ENCODE measurements at places on chromosomes 5 and 9.
A peak's percentile ranks its signal among the peaks of the same experiment; 100 is the strongest.

DNA sequence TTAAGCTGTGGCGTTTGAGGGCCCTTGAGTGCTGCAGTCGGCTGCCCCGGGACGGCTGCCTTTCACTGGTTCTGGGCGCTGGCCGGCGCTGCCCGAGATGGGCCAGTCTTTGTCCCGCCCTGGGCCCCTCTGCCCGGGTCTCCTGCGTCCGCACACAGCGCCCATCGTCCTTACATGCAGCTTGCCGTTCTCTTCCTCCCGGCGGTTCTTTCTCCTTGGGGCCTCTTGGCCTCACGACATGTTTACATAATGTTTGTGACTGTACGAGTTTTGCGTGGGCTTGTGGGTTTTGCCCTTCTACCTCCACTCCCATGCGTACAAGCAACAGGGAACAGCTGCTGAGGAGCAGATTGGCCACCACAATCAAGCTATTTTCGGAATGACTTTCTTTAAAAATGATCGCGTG lies 618 bp downstream of the TNPO1 start:
- peak; percentile 18 for DNase-seq

DNA sequence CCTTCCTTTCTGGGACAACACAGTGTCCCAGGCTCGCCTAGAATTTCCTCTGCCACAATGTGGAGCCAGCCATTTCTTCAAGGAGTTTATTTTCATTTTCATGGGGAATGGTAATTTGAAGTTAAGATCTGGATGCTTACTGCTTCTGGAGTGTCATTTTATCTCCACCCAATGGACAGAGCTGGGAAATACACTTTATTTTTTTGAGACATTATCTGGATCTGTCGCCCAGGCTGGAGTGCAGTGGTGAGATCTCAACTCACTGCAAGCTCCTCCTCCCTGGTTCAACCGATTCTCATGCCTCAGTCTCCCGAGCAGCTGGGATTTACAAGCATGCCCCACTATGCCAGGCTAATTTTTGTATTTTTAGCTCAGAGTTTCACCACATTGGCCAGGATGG lies 12.7 kb upstream of the THG1L start:
- peak; percentile 60 for DNase-seq

DNA sequence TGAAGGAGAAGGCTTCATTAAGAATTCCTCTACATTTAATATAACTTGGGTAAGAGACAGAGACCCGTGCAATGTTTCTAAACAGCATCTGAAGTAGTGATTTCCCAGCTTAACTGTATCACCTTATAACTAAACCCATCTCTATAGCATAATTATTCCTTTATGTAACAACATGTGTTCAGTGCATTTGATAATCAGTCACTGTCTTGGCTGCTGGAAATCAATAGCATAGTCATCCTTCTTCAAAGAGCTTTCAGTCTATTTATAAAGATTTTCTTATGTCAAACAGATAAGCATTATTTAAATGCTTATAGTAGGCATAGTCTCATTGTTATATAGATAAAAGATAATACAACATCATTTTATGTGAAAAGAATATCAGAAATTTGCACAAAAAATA lies 80.1 kb upstream of the TYRP1 start:
- no peak for DNase-seq

DNA sequence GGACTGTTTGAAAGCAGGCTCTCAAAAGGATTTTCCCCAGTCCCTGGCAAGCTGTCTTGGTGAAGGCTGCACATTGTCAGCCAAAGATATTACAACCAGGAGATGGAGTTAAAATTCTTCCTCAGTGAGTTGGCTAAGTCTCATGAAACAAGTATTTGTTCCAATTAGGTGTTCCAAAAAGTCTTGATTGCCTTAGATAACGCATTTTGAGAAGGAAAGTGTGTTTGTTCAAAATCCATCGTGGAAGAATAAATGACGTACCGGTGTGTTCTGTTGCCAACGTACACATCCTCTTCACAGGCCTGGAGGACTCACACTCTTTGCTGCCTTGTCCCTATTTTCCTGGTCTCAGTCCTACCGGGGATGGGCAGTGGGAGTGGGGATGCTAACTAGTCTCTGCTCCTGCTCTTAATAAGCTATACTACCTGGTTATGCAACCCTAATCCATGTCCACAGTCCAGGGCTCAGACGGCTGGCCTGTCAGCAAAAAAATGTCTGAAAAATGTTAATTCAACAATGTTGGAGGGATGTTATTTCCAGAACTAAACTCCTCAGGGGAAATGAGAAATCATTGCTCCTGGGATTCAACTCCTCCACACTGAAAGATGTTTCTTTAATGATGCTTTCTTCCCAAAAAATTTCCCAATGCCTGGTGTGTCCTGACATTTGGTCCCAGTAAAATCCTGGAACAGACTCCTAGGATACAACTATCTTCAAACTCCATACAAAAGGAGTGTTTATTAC lies 175.3 kb upstream of the KLF9 start:
- DNase-seq = peak; percentile 66

DNA sequence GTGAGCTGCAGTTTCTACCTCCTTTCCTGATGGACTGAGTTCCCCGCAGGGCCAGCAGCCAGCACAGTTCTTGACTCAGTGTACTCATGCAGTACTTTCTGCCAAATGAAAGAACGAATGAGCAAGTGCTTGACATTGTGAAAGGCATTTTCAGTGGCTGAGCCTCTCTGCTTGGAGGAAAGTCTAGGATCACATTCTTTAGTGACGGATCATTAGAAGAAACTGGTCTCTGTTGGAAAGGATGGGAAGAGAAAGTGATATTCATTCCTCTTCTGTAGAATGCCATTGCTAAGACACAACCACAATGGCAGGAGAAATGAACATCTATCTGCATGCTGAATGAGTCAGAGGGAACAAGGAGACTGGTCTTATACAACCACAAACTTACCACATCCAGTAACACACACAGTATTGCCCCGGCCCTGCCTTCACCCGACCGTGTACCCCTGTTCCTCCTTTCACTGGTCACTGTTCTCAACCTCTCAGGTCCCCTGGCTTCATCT lies 206.9 kb downstream of the CRB2 start:
- DNase-seq = peak; percentile 54

GRCh38 chr5:123099514-123100151 lies 10.6 kb downstream of the PRDM6 start:
- DNase-seq = no peak

GRCh38 chr5:143471041-143471509 lies 67.6 kb upstream of the NR3C1 start:
- DNase-seq = no peak

DNA sequence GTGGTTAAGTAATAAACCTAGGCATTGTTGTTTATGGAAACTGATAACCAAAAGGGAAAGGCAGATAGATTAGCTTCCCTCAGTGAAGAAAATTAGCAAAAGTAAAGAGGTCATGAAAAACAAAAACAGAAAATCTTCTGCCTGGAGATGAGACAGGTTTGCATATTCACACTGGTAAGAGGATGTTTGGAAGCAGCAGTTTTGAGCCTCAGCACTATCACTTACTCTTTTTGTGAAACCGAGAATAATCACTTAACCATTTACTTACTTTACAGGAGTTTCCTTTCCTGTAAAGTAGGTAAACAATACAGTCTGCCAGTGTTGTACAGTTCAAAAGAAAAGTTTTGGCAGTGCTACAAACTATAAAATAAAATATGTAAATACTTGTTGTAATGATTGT lies 35.5 kb upstream of the EMB start:
- DNase-seq = no peak

DNA sequence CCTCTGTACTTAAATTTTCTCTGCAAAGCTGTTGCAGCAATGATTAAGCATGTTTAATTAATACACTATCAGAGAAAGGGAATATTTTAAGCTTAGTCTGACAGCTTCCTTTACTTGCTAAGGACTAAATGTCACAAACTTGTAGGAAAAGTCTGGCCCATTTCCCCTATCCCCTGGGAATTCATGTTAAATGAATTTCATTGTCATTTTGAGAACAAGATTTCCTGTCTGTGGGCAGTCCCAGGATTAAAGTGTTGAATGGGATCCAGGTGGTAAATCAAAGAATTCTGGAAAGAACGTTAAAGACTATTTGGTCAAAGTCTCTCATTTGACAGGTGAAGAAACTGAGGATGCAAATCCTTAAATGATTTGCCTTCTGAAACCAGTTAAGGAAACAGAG lies 214.8 kb downstream of the MPDZ start:
- no peak for DNase-seq

GRCh38 chr5:581266-581665 lies 30.9 kb upstream of the CEP72 start:
- no peak for DNase-seq

DNA sequence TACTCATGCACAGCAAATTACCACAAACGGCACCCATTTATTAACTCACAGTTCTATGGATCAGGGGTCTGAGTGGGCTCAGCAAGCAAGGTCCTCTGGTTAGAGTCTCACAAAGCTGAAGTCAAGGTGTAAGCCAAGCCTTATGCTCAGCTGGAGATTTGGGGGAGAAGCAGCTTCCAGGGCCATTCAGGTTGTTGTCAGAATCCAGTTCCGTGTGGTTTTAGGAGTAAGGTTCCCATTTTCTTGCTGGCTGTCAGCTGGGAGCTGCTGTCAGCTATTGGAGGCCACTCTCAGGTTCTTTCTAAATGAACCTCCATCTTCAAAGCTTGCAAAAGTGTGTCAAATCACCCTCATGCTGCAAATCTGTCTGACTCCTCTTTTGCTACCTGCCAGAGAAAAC lies 17.7 kb downstream of the FCN2 start:
- DNase-seq = no peak

GRCh38 chr9:33453999-33454660 lies 6.7 kb upstream of the AQP3 start:
- DNase-seq = no peak

DNA sequence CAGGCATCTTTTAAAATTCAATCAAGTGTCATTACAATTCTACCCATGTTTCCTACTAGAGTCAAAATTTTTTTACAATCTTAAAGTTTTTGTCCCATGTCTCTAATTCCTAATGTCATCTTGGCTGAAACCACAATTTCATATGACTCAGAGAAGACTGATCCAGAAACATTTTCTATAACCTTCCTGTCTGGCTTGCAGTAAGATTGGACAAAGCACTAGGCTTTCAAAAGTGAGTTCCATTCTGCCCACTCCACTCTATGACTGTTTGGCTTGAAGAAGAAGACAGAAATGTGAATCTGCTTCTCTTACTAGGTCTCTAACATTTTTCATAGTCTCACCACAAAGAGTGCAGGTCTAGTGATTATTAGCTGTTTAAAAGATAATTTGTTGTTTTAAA lies 88.8 kb downstream of the NR3C1 start:
- peak; percentile 17 for DNase-seq

DNA sequence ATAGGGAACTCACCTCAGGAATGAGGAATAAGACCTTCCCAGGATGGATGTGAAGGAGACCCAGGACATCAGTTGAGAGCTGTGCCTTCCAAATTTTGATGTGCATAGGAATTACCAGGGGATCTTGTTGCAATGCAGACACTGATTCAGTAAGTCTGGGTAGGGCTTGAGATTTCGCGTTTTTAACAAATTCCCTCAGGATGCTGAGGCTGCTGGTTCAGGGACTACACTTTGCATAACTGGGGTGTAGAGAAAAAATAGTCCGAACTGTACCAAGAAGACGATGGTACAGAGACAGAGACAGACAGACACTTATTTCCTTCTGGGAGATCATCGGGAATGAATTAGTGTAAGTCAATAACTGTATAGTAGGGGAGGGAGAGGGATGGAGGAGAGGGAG lies 82.3 kb upstream of the FREM1 start:
- no peak for DNase-seq

DNA sequence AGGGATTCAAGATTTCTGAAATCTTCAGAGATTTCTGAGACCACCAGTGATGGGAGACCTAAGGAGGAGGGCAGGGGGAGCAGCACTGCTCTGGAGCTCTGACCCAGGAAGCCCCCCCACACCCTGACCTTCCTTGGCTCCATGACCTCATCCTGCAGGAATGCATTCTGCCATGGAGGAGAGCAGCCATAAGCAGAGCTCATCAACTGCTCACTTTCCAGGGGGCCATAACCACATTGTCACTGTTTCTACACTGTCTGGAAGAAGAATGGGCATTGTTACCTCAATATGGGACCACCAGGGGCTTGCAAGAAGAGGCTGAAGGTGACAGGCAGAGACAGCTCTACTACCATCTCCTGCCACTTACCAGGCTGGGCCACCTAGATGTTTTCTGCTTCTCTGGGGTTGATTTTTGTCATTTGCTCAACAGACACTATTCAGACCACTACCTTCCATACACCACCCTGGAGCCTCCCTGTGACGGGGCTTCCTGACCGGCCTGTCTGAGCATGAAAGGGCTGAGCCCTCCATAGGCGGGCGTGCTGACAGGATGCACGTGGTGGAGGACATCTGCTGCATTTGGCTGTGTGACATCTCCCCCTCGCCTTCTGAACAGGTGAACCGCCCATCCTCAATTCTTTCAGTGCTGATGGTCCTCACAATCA lies 2.3 kb upstream of the TSC1 start:
- no peak for DNase-seq

DNA sequence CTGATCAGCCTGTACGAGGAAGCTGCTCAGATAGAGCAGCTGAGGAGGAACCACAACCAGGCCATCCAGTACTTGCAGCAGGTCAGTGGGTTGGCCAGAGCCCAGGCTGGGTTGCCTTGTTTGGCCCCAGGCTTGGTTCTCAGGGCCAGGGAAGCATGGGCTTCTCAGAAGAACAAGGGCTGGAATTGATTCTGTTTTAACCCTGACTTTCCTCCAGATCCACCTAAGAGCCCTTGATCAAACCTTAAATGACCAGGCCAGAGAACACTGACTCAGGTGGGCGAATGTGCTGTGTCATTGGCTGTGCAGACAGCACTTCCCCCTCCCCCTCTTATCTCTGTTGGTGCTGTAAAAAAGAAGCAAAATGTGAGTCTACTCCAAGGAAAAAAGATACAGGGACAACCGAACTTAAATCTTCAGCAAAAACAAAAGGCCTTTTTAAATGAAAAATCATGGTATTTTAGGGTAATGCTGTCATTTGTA lies 28.1 kb downstream of the TTC23L start:
- no peak for DNase-seq

GRCh38 chr9:84945878-84946538 lies 276.5 kb downstream of the NTRK2 start:
- no peak for DNase-seq

DNA sequence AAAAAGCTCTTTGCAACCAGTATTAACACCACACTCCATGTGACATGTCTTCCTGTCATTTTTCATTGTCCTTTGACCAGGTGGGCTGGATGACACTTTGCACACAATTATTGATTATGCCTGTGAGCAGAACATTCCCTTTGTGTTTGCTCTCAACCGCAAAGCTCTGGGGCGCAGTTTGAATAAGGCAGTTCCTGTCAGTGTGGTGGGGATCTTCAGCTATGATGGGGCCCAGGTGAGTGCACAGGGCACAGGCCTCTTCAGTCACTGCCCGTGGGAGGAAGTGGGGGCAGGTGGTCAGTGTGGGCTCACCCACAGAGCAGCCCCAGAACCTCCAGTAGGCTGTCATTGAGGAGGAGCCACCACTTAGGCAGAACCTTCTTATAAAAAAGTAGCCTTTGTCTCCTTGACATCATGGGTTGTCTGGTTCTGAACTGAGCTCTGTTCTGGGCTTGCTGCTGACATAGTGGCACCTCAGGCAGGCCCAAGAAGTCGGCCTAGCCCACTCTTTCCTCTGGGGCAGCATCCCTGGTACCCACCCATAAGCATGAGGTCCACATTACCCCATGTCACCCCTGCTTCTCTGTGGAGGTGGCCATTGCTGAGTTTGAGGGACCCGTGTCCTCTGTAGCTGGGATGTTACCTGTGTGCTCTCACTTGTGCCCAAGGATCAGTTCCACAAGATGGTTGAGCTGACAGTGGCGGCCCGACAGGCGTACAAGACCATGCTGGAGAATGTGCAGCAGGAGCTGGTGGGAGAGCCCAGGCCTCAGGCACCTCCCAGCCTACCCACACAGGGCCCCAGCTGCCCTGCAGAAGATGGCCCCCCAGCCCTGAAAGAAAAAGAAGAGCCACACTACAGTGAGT lies 39.3 kb downstream of the SECISBP2 start:
- no peak for DNase-seq

Measured in fibroblast of the conjunctiva (primary cell).